ENCODE measurements at places on chromosomes 11 and 22.

DNA sequence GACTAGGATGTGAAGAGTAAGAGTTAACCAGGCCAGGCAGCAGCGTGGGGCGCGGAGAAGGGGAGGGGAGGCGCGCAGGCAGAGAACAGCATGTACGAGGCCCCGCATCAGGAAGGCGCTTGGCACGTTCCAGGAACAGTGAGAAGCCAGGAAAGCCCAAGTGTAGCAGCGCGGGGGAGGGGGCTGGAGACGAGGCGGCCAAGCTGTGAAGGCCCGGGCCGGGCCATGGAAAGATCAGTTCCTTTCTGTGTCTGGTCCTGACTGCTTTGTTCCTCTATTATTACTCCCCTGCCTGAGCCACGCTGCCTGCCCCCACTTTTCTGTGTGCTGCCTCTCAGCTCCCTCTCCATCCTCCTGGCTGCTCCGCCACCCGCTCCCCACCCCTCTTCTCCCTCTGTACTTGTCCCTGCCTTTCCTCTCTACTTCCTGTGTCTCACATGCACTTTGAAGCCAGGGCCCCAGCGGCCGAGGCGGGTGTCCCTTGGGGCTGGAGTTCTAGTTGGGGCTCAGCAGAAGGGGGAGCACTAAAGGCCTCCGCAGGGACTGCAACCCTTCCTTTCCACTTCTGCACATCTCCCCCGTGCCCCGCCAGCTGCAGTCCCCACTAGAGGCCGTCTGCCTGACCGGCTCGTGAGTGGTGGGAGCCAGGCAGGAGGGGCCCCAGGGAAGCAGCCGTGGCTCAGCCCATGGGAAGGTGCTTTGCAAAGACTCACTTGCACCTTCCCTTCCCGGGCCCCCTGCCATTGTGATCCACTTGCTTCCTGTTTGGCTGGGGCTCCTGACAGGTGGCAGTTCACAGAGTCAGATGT, 63.7 kb downstream of the PRDM11 start:
- no peak for DNase-seq

- DNase-seq: no peak
Measured at GRCh38 chr11:130815956-130816355, 100.3 kb downstream of the SNX19 start.

- no peak for DNase-seq
Measured at GRCh38 chr11:65692367-65692766, 19.7 kb upstream of the KAT5 start.

DNA sequence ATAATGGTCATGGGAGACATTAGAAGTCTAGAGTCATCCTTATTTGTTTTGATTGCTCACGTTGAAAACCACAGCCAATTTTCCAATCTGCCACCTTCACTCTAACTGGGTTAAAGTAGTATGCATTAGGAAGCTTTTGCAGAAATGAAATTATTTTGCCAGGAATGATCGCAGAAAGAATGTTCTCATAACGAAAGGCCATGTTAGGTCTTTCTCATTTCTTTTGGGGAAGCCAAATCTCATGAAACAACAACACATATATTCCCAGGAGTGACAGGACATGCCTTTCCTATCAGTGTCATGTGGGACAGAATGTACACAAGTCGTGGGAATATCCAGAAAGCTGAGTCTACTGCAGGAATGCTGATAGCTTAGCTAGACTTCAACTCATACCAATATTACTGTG, 386.3 kb downstream of the AASDHPPT start:
- no peak for DNase-seq

- DNase-seq: no peak
Measured at GRCh38 chr11:113604186-113604585, 101.9 kb downstream of the TMPRSS5 start.

- DNase-seq: no peak
Measured at GRCh38 chr11:134655189-134655989, 243.3 kb upstream of the B3GAT1 start.

DNA sequence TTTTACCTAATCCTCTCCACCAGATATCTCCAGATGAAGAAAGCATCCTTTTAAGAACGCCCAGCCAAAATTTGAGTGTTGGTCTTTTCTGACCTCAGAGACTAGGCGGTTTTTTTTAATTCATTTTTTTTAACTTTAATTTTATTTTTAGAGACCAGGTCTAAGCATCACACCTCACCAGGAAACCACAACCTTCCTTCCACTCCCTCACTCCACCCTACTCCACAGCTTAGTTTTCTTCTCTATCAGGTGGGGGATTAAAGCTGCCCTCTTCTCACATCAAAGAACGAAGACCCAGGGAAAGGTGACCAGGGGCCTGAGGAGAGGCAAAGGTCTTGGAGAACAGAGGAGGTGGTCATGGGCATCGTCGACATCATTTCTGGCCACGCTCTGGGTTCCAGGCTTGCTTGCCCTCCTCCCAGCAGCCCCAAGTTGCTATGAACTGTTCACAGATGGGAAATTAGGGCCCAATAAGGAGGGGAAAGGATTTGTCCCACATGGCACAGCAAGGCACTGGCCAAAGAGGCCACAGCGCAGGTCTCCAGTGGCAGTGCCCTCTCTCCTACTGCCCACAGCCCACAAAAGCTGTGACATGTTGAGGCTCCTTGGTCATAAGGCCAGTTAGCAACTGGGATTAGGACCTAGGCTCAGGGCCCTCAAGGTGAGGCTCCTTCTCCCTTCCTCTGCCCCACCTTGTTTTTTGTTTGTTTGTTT, 1.4 kb upstream of the PEX16 start:
- DNase-seq: no peak

DNA sequence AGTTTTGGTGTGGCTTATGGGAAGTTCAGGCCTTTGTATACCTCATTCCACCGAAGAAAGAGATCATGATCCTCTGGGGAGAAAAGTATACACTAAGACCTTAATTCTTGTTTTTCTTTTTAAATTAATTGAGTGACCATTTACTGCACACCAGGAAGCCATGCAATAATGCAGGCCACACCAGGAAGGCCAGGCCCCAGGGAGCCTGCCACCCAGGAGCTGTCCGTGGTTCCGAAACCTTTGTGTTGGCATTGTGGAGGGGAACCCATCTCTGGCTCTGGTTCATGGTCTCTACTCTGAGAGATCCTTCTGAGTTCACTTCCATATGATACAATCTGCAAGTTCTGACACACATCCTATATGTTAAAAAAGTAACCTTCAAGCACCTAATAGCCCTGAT, 291.8 kb downstream of the MIAT start:
- DNase-seq: no peak

DNA sequence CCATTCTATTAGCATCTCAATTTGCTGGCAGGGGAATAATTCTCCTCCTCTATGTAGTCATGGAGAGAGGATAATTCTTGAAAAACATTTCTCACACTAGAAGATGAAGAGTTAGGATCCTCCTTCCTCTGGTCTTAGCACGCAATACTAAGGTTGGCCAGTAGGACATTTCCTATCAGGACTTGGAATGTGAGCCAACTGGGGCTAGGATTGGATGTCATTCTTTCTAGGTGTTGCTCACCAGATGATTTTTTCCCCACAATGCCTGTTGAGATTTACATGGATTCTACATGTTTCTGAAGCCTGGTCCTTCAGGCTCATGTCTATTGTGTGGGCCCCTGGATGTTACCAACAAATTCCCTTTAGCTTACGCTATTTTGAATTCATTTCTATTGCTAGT, 28.0 kb downstream of the SLN start:
- no peak for DNase-seq

GRCh38 chr11:20464518-20464917, 77.0 kb downstream of the PRMT3 start:
- DNase-seq: no peak

GRCh38 chr11:66239998-66240780, 28.2 kb upstream of the RAB1B start:
- DNase-seq: no peak

- DNase-seq: no peak
Measured at GRCh38 chr11:119371067-119371601, 10.4 kb downstream of the USP2 start.

GRCh38 chr11:66289548-66290329, 796 bp upstream of the YIF1A start:
- DNase-seq: no peak

DNA sequence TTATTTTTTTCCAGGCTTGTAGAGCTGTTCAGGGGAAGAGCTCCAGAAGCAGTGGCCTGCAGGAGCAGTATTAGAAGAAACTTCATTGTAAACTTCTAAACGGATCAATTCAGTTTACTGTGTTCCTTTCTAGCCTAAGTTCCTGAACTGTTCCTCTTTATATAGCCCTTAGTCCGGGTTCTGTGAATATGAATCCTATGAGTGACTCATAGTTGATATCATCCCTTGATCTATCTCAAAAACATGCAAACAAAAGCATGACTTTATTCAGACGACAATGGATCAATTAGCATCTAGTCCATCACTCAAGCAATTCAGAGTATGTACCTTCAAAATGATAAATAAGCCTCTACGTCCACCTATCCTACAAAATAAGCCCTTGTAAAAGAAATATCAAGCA, at the start of gene MMP12:
MMP12 (minus strand) TSS at position 131 of the 400 bp plus-strand sequence; CDS start at position 86, 45 bp downstream.
- DNase-seq: no peak

DNA sequence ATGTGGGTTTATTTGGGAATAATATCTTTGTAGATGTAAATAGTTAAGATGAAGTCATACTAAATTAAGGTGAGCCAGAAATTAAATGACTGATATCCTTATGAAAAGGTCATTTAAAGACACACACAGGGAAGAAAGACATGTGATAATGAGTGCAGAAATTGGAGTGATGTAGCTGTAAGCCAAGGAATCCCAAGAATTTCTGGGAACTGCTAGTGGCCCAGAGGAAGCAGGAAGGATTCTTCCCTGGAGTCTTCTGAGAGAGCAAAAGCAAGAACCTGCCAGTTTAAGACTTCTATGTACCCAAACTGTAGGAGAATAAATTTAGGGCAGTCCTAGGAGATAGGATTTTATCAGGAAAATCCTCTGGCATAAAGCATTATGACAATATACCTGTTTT, 66.9 kb downstream of the LRRC4C start:
- DNase-seq: no peak

DNA sequence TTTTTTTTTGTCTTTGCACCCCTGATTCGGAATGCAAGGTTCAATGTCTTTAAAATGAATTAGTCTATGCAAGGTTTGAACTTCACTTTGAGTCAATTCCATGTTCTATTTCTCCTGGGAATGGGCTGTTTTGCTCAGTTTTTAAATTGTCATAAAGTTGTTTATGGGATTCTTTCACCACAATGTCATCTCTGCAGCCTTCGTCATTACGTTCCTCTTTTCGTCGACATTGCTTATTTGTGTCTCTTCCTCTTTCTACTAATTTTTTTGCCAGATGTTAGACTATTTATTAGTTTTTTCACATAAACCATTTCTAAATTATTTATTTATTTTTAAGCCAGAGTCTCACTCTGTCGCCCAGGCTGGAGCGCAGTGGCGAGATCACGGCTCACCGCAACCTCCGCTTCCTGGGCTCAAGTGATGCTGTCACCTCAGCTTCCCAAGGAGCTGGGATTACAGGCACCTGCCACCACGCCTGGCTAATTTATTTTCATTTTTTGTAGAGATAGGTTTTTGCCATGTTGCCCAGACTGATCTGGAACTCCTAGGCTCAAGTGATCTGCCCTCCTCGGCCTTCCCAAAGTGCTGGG, 7.1 kb upstream of the TNNT3 start:
- no peak for DNase-seq

DNA sequence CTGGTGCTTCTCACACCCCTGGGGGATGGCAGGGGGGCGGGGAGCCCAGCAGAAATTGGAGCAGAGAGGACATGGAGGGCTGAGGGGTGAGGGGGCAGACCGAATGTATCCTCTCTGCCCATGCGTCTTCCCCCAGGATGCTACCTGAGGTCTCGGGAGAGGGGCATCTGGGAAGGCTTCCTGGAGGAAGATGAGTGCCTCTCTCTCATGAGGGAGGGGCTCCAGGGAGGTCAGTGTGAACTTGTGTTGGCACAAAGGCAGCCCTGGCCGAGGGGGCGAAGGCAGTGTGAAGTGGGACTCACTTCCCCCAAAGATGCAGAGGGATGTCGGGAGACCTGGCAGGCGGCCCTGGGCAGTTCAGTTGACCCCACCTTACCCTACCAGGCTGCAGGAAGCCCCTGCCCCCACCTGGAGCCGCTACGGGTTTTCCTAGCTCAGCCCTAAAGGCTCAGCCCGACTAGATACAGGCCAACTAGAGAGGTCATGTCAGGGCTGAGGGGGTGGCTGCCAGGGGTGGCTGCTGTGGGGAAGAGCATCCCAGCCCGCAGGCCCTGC, 10.4 kb downstream of the ASCL2 start:
- DNase-seq: no peak

GRCh38 chr11:36530840-36531239, 20.8 kb upstream of the TRAF6 start:
- no peak for DNase-seq

DNA sequence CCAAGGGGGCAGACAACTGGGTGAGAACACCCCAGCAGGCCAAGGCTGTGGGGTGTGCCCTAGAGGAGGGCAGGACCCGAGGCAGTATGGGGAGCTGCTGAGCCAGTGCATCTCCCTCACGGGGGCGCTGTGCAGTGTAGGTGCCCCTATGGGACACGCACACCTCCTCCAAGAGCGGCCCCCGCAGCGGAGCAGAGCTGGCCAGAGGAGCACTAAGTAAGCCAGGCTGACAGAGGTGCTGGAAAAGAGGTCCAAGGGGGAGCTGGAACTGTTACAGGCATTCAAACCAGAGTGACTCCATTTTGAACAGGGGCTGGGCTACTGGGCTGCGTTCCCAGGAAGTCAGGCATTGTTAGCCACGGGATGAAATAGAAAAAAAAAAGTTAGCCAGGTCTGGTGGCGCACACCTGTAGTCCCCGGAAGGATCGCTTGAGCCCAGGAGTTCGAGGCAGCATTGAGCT, 41.8 kb downstream of the TST start:
- DNase-seq: peak; percentile 1

GRCh38 chr11:39461066-39461465, 1998.4 kb downstream of the LRRC4C start:
- DNase-seq: no peak

- DNase-seq: no peak
Measured at GRCh38 chr22:23764899-23765881, 2.4 kb downstream of the C22orf15 start.

Measured in NCI-H774 (cell line).